Brain pericyte (primary cell): ENCODE measurements at places on chromosomes 2 and 18.

DNA sequence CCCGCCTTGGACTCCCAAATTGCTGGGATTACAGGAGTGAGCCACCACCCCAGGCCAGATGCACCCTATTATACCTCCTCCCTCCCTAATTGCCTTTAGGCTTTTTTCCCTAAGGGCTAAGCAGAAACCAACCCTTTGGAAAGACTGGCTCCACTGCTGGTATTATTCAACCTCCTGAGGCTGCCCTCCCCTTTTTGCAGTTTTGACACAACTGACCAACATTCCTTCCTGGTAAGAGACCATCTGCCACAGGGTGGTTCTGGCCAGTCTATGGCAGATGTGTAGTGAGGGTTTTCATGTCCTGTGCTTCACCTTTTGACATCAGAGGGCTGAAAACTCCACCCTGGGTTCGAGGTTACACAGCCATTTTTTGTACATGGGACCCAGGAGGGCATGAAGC lies 1785.3 kb upstream of the CELF4 start:
- DNase-seq, result no peak

DNA sequence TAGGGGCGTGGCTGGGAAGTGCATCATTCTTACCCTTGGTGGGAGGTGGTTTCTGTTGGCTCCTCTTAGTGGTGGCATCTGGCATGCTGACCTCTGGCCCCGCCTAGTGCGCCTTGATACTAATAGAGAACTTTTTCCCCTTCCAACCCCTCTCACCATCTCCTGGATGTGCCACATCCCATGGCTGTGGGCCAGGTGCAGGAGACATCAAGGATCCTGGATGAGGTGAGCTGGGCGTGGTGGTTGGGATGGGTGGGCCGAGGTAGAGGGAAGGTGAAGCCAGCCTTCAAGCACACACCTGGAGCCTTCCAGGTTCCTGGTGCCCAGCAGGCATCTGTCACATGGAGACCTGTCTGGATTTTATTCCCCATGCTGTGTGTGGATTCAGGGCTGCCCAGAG lies 149.2 kb downstream of the DYSF start:
- DNase-seq, result no peak

DNA sequence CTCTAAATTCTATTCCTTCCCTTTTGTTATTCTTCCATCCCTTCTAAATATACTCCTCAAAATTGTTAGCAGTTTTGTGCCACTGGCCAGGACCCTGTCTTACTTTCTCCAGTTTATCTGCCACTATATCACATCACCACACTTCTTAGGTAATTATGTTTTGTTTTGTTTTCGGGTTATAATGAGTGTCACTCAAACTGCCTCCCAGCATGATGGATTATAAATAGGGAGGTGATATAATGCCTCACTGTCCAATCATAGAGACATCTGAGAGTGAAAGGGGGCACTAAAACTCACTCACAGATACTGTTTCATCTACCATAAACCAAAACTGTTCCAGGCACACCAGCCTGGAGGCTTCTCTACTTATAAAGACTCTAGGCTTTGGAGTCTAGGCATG lies 3.5 kb downstream of the RSAD2 start:
- DNase-seq, result no peak

- DNase-seq, result no peak
These were observed 352.7 kb downstream of the AKAIN1 start for GRCh38 chr18:4844320-4844719.

DNA sequence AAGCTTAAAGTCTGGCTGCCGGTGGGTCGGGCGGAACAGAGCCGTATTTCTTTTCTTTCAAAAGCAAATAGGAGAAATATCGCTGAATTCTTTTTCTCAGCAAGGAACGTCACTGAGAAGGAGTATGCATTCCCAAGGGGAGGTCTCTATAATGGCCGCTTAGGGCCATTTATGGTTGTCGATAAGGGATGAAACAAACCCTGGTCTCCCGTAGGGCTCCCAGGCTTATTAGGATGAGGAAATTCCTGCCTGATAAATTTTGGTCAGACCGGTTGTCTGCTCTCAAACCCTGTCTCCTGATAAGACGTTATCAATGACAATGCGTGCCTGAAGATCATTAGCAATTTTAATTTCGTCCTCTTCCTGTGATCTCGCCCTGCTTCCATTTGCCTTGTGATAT lies 227.7 kb upstream of the ZEB2 start:
- no peak for DNase-seq

DNA sequence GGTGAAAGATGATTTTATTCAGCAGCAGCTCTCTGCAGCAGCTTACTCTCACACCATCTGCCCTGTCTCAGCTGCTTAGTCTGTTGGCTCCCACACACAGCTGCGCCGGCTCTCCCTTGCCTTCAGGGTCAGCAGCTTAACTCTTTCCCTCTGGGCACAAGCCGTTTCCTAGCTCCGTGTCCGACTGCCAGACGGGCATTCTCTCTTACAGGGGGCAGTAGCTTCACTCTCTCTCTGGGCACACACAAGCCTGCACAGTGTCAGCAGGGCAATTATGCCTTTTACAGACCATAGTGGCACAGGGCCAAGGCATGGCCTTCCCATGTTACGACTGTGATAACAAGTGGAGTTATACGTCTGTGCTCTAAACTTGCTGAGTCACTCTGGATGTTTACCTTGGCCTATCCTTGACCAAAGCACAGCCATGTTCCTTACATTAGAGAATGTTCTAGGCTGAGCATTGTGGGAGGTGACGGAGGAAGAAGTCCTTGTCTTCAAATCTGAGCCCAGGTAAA lies 31.7 kb downstream of the PCARE start:
- peak; percentile 38 for DNase-seq

- no peak for DNase-seq
These were observed 17.9 kb downstream of the SDC1 start for GRCh38 chr2:20207051-20207450.

DNA sequence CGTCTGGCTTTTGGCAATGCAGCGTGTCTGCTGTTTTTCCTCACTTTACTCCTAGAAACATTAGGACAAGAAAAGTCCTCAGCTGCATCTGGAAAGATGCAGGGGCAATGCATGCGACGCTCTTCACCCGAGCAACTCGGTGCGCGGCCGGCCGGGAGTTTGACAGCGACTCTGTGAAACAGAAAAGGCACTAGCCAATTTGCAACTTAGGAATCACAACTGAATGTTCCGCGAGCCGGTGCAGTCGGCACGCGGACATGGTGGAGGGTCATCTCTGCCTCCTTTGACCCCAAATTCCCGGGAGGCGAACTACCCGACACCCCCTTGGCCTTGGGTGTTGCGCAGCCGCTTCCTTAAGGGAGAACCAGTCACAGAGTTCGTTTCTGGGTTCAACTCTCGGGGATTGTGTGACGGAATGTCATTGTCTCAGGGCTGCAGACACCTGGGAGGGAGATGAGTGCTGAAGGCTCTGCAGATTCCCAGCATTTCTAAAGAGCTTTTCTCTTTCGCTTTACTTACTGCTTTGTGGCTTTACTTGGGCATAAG lies 9.8 kb downstream of the NR4A2 start:
- no peak for DNase-seq

- no peak for DNase-seq
These were observed 184.8 kb downstream of the INHBB start for GRCh38 chr2:120530781-120531180.
